ENCODE measurements at places on chromosomes 4 and X.

GRCh38 chr4:154361450-154361849, 130.1 kb downstream of the DCHS2 start:
- DNase-seq = no peak

GRCh38 chr4:8921465-8921864, 49.8 kb upstream of the HMX1 start:
- DNase-seq = no peak

- DNase-seq = no peak
Observed at GRCh38 chr4:3870567-3870962, 104.4 kb downstream of the ADRA2C start.

GRCh38 chr4:174262624-174263444, 20.6 kb downstream of the FBXO8 start:
- DNase-seq = no peak
